ENCODE measurements at places on chromosomes 3 and 15.

GRCh38 chr3:37903734-37904133, 42.1 kb downstream of the CTDSPL start:
- H3K4me1 ChIP-seq = peaks cover 37% of the 10 kb centered on the region
- H3K27ac ChIP-seq = no peak overlapping the region
- H3K27me3 ChIP-seq = no peaks in the 10 kb centered on the region
- no peak for DNase-seq
- H3K4me3 ChIP-seq = no peak overlapping the region
- H3K36me3 ChIP-seq = no peaks in the 10 kb centered on the region

DNA sequence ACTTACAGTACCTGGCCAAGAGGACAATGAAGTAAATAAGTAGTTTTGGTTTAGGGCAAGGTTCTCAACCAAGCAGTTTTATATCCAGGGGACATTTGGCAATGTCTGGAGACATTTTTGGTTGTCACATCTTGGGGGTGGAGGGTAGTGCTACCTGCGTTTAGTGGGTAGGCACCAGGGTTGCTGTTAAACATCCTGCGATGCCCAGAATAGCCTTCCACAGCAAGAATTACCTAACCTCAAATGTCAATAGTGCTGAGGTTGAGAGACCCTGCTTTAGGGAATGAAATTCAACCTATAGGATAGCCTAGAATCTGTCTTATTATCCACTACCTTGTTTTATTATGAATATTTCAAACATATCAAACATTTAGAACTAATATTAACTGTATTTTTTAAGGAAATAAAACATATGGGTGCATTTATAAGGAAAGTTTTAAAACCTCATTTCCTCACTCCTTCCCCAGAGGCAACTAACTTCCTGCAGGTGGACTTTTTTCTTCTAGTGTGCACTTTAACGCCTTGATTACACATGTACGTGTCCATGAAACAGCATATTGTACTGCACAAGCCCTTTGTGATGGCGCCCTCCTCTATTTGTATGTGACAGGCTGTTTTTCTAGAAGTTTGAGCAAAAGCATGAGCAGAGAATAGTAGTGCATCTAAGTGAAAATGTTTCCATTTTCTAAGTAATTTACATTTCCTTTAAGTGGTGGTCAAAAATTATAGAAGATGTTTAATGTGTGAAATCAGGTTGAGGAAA, 57.1 kb downstream of the TRAK1 start:
- H3K27me3 ChIP-seq = no peaks in the 10 kb centered on the region
- H3K4me1 ChIP-seq = no peaks in the 10 kb centered on the region
- H3K4me3 ChIP-seq = no peak overlapping the region
- H3K36me3 ChIP-seq = no peaks in the 10 kb centered on the region

GRCh38 chr3:13372656-13373055, 47.5 kb downstream of the NUP210 start:
- no peak for DNase-seq
- H3K27me3 ChIP-seq = no peaks in the 10 kb centered on the region
- no peak overlapping the region for H3K4me3 ChIP-seq

DNA sequence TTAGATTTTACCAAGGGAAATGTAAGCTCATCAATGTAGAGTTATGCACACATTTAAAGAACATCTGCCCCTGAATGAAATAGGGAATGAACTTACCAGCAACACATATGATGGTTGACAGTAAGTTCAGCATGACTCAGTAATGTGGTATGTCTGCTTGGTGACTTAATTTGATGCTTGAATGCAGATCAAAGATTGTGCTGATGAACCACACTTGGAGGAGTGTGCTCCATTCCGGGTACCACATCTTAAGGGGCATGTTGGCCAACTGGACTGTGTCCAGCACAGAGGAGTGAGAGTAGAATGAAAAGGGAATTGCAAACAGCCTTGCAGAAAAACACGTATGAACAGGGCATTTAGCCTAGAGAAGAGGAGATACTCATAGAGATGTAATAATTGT, 171.0 kb upstream of the RARB start:
- H3K27ac ChIP-seq = no peak overlapping the region
- no peaks in the 10 kb centered on the region for H3K27me3 ChIP-seq
- no peaks in the 10 kb centered on the region for H3K4me1 ChIP-seq
- H3K36me3 ChIP-seq = no peaks in the 10 kb centered on the region
- DNase-seq = no peak

- H3K4me1 ChIP-seq = no peaks in the 10 kb centered on the region
- no peak overlapping the region for H3K4me3 ChIP-seq
- H3K36me3 ChIP-seq = no peaks in the 10 kb centered on the region
- no peaks in the 10 kb centered on the region for H3K27me3 ChIP-seq
Observed at GRCh38 chr3:196127308-196128040, 45.6 kb upstream of the TFRC start.

DNA sequence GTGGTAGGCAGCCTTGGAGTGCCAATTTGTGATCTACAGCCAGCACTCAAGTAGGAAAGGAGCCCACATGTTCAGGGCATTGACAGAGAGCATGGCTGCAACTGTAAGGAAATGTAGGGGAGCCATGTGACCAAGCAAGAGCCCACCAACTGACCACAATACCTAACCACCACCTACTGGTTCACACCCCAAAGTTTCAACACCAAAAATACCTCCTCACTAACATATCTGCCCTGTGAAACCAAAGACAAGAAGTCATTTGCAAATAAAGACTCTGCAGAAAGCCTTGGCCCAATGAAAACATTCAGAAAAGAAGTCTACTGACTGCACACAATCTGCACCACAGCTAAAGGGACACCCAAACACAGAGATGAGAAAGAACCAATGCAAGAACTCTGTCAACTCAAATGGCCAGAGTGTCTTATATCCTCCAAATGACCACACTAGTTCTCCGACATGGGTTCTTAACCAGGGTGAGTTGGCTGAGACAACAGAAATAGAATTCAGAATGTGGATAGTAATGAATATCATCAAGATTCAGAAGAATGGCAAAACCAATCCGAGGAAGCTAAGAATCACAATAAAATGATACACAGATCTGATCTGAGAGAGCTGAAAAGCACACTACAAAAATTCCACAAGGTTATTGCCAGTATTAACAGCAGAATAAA, 40.6 kb downstream of the SLC9C1 start:
- no peak overlapping the region for H3K4me3 ChIP-seq
- no peak for DNase-seq
- H3K4me1 ChIP-seq = no peaks in the 10 kb centered on the region
- H3K27ac ChIP-seq = no peak overlapping the region

DNA sequence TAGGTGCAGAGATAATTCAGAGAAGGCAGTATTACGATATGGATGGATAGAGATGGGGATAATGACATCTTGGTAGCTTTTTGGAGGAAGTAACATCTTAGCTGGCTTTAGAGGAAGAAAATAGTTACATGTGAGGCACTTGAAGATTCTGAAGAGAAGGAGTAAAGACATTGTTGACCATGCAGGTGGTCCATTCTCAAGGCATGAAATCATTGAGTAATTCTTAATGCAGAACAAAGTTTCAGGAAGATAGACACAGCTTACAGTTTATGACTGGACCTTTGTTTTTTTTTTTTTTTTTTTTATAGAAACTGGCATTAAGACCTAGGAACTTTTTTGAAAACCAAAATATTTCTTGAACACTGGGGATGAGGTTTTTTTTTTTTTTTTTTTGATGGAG, 28.2 kb downstream of the MBNL1 start:
- no peaks in the 10 kb centered on the region for H3K27me3 ChIP-seq
- no peaks in the 10 kb centered on the region for H3K36me3 ChIP-seq
- H3K27ac ChIP-seq = no peak overlapping the region

DNA sequence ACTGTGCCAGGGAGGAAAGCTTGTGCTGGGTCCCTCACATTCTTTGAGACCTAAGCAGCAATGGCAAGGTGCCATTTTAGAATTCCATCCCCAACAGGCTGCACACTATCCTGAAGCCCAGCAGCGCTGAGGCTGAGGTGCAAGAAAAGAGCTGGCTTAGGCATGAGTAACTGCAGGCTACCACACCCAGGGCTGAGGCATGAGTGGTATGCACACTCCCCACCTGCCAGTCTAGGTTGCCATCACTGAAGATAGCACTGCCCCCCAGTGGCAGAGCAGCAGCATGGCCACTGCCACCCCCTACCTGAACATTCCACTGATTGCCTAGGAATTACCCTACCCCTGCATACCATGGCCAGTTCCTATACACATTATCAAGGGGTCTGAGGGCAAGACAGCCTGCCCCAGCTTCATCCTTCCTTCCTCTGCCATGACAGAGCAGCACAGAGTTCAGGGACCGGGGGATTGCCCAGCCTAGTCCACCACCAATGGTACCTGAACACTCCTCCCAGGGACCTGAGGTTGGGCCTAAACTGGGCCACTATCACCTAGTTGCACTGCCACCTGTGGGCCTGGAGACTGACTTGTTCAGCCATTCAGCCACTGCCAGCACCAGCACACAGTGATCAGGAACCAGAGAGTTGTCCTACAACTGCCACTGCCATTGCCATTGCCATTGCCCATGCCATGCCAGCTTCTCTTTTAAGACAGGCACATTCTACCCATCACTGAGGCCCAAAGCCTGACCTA, 129.8 kb downstream of the SATB1 start:
- H3K4me3 ChIP-seq = no peak overlapping the region
- H3K27me3 ChIP-seq = no peaks in the 10 kb centered on the region
- no peak for DNase-seq

Data from testis (tissue), 5 donors.